ENCODE measurements at places on chromosomes 3 and 15.

DNA sequence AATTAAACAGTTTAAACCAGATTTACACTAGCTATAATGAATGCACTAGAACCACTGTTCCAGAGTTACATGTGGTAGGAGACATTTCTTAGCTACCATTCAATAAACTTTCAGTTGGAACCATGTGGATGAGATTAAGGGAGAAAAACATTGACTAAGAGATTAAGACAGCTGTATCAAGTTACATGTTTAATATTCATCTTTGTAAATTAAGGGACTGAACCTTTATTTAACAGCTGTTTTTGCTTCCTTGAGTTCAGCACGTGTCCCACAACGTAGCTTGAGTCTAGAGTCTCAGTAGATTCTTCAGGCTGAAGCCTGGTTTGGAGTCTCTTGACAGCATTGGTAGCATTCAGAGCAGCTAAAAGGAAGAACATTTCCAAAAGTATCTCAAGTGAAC is 27.2 kb upstream of the CFAP44 start:
- DNase-seq = no peak

- no peak for DNase-seq
These were observed 576.5 kb downstream of the ZNF385D start for GRCh38 chr3:21174461-21174860.

DNA sequence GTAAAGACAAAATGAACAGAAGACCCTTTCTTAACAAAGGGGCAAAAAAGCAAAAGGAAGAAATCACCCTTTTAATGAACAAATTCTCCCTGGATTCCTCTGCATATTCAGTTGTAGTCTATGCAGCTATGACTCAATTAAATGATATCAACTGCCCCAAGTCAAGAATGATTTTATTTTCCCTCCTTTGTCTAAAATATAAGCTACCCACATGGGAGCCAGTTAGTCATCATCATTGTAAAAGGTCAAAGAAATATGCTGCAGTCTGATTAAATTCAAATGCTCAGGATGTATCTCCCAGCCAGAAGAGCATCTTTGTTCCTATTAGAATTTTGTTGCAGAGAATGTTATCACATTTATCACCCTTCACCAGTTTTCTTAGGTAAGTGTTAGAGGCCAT is 84.0 kb downstream of the SST start:
- DNase-seq = no peak

DNA sequence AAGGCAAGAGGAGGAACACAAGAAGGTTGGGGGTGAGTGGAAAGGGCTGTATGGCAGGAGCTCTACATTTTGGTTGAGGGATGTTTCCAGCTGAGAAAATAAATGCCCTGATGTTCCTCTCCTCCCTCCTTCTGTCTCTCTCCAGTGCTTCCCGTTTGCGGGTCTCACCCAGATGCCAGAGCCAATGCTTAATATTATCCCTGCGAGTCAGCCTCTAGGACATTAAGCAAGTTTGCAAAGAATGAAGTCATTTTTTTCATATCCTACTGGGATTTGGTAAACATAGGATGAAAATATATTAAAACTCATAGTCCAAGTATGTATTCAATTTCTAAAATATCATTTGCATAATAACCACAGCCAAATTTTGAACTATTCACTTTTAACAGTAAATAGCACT is 295.9 kb downstream of the CADM2 start:
- DNase-seq = no peak

- DNase-seq = no peak
These were observed 112.1 kb upstream of the THBS1 start for GRCh38 chr15:39468828-39469227.

DNA sequence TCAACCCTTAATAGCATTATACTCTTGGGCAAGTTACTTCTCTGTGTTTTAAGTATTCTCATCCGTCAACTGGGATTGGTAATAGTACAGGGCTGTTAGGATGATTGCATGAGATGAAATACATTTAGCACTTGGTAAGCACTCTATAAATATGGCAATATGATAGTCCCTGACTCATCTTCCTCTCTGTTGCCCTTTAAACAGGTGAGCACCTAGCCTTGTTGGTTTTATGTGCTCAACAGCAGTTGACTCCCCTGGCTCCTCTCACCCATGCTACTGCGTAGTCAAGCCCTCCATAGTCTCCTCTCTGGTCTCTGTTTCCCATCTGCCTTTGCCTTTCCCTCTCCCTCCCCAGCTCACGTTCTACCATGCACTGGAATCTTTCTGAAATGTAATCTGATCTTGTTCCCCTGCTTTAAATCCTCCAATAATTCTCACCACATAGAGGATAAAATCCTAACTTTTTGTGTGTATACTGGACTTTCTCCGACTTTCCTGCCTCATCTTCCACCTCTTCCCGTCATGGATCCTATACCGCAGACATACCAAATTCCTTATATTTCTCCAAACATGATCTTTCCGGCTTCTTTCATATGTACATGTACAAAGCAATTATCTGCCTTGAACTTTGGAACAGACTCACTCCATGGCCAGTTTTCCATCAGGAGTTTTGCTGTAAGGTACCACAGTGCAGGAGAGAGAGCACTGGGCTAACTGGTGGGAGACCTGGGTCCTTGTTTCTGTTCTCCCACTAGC is 42.3 kb downstream of the FSD2 start:
- no peak for DNase-seq

- DNase-seq = no peak
These were observed 98.2 kb upstream of the CHD2 start for GRCh38 chr15:92801774-92802464.

GRCh38 chr15:43383070-43383469 is 12.2 kb downstream of the TUBGCP4 start:
- no peak for DNase-seq

GRCh38 chr3:135325096-135325495 is 530.0 kb downstream of the EPHB1 start:
- DNase-seq = no peak

DNA sequence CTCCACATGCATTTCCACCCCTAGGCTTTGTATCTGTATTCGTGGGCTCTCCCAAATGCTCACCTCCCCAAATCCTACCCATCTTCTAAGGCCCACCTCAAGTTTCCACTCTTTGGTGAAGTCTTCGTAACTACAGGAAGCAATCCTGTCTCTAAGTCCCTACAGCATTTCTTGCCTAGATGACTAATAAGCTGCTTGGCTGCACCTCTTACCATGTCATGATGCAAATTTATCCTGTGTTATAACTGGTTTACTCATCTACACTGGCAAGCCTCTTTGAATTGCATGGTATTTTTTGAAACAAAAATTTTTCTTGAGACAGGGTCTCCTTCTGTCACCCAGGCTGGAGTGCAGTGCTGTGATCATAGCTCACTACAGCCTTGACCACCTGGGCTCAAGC is 73.3 kb downstream of the SETMAR start:
- no peak for DNase-seq

- DNase-seq = no peak
These were observed 44.4 kb downstream of the ADAMTSL3 start for GRCh38 chr15:83698294-83698693.

GRCh38 chr15:84982301-84982920 is 755 bp downstream of the PDE8A start:
- DNase-seq = peak; percentile 71

DNA sequence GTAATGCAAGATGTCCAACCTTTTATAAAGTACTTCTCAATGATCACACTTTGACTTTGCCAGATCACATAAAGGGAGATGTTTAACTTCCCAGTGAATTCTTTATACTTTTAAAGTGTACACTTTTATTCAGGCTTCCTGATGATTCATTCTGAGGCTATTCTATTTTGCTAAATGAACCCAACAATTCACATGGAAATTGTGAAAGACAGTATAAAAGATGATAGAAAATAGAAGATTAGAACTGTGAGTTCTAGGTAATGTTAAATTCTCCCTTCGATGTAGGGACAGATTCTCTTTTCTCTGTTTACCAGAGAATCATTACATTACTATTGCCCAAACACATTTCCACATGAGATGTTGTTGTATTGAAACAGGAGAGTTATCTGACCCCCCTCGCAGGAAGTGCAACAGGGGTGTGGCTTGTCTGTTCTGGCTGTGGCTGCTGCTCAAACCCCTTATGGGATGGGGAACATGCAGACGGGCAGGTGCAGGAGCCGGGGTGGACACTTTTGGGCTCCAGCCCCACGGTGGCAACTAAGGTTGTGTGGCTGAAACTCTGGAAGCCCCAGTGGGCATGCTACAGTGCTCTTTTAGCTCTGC is 131.3 kb upstream of the LRTM1 start:
- DNase-seq = no peak

DNA sequence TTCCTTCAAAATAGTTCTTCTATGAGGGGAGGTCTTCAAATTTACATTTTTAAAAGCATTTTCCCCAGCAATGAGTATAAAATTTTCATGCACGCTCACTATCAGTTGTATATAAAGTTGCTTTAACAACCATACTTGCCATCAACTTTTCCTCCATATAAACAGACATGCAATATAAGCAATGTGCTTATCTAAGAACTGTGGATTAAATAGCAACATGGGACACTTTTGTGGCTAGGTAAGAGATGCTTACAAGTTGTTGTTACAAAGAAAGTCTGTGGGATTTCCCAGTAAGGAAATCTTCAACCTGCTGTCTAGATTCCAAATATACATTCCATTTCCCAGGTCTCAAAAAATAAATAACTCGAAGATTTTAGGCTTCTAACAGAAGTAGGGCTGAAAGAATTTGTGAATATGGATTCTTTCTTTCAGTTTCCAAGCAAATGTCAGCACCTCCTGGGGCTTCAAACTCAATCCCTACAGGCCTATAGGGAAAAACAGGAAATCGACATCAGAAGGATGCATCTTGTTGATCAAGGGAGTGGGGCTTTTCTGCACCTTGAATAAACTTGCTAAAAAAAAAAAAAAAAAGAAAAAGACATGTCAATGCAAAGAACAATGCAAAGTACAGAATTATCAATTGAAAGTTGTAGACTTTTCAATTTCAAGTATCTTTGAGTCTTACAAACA is 16.1 kb downstream of the TNIK start:
- DNase-seq = no peak

DNA sequence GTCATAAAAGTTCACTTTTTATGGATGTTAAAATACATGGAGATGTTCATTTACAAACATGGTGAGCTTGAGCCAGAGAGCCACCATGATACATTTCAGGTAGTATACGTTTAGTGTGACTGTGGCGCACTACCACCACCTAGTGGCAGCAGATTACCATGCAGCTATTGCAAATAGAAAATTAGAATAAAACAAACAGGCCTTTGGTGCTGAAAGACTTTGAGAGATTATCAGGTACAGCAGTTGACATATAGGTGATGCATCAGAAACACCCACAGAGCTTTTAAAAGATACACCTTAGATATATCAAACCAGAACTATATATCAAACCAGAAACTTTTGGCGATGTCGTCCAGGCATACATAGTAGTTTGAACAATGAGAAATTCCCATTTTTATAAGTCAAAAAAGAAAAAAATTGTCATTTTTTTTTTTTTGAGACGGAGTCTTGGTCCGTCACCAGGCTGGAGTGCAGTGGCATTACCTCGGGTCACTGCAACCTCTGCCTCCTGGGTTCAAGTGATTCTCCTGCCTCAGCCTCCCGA is 42.0 kb upstream of the ICE2 start:
- peak; percentile 82 for DNase-seq

GRCh38 chr3:24480497-24480896 is 14.2 kb downstream of the THRB start:
- DNase-seq = no peak

DNA sequence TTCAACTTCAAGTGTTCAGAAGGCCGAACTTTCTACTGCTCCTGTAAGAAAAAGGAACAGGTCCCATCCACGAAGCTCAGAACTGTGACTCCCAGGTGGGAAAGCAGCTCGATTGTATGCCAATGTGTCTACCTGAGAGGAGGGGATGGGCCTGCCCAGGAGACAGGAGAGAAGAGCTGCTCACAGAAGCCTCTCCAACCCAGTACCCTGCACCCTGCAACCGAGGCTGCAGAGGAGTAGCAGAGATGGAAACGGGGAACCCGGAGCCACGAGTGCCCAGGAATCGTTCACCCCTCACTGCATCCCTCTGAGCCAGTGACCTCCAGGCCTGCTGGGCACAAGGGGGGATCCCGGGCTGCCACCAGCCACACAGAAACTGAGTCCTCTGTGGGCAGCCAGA is 86.5 kb upstream of the PRR23E start:
- DNase-seq = no peak

DNA sequence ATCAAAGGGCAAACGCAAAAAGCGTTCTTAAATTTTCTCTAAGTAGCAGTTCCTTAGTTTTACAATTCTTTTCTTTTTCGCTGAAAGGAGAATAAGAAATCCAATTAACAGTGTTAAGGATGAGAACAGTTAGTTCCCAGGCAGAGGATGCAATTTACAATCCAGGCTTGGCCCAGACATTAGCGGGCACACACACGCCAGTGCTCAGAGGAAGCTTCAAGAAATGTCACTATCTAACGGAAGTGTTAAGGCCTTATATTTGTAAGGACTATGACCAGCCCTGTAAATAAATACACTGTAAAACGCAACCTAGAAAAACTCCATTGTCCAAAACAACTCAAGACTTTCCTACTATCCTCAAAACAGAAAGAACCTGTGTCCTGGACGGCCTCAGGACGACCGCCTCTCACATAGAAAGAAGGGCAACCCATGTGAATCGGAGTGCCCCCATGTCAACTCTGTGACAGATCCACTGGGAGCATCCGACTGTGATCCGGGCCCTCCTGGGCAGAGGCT is 1.3 kb downstream of the ACAP2 start:
- DNase-seq = no peak

DNA sequence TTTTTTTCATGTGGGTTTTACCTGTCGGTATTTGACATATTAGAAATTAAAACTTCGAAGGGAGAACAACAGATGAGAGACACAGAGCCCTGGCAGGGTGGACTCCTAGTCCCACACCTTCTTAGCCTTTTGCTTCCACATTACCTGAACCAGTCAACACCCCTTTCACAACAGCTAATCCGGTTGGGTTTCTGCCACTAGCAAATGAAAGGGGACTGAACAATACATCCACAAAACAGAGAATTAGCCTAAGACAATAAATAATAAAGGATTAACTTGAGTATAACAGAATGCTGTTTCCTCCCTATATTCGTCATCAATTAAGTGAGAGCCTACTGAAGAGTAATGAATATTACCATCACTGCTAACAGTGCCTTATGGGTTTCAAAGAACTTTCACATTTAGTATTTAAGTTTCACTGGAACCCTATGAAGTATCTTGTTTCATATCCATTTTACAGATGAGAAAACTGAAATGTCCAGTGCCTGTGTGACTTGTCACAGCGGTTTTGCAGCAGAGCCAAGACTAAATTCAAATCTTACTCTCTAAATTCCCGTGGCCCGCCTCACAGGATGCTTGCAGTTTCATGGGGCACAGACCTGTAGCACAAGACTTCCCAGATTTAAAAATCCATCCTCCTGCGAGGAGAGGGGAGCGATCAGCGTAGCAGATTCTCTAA is 1.0 kb upstream of the RAB8B start:
- DNase-seq = no peak

GRCh38 chr3:174083706-174084105 is 686.2 kb downstream of the NLGN1 start:
- no peak for DNase-seq

GRCh38 chr15:71549091-71549490 is 261.3 kb upstream of the NR2E3 start:
- no peak for DNase-seq

Measured in activated T-cell treated with anti-CD3 and anti-CD28 coated beads, Interleukin-2, amount 50 U/mL, for 24 hours (primary cell).